NCI-H526 (cell line): ENCODE measurements at places on chromosomes 16 and 17.

DNA sequence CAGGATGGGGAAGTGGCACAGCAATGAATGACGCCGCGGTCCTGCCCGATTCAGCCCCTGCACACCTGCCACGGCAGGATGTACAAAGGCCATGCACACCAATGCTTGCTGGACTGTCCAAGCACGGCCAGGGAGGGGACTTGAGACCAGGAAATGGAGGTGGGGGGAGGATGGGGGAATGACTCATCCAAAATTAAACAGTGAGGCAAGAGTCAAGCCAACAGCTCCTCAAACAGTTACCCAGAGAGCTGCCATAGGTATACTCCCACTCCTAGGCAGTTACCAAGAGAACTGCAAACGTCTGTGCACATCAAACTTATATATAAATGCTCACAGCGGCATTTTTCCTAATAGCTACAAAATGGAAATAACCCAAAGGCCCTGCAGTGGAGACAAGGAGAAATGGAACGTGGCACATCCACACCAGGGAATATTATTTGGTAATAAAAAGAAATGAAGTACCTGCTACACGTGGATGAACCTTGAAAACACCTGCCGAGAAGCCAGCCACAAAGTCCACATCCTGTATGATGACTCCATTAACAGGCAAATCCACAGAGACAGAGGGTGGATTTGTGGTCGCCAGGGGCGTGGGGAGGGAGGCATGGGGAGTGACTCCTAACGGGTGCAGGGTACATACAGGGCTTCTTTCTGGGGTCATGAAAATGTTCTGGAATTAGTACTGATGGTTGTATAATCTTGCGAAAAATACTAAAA lies 54.1 kb downstream of the VAC14 start:
- no peak for DNase-seq

GRCh38 chr17:80851277-80851925 lies 140.2 kb upstream of the CHMP6 start:
- no peak for DNase-seq

DNA sequence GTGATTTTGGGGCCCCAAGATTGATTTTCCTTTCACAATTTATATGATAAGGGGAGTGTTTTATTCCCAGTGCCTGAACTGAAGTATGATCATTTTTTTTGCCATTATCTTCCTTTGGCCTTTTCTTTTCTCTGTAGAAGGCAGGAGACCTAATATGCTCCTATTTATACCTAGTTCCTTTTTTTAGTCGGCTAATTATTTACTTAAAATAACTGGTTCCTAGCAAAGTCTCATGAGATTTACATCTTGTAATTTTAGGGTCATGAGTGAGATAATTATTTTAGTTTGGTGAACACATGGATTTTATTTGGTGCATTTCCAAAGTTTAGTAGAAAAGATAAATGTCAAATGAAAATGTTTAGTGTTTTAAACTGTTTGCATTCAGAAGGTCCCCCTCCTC lies 24.8 kb downstream of the SEC14L1 start:
- no peak for DNase-seq

DNA sequence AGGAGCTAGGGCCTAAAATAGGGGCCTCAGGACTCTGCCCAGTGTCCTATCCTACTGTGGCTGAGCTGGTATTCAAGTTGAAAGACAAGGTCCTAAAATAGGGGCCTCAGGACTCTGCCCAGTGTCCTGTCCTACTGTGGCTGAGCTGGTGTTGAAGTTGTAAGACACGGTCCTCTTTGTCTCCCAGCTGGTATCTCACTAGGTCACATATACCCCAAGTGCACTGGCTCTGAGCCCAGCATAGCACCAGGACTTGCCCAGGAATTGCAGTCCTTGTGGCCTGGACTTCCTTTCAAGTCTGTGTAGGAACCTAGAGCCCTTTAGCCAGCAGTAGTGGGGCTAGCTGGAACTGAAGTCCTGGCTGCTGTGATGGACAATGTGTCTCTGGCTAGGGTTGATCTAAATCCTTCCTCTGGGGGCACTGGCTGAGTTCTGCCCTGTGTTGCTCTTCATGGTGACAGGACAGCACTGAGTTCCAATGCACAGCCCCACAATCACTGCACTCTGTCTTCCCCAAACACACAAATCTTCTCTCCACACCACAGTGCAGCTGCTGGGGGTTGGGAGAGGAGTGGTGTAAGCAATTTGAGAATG lies 260.5 kb downstream of the HAPSTR1 start:
- DNase-seq, result no peak

DNA sequence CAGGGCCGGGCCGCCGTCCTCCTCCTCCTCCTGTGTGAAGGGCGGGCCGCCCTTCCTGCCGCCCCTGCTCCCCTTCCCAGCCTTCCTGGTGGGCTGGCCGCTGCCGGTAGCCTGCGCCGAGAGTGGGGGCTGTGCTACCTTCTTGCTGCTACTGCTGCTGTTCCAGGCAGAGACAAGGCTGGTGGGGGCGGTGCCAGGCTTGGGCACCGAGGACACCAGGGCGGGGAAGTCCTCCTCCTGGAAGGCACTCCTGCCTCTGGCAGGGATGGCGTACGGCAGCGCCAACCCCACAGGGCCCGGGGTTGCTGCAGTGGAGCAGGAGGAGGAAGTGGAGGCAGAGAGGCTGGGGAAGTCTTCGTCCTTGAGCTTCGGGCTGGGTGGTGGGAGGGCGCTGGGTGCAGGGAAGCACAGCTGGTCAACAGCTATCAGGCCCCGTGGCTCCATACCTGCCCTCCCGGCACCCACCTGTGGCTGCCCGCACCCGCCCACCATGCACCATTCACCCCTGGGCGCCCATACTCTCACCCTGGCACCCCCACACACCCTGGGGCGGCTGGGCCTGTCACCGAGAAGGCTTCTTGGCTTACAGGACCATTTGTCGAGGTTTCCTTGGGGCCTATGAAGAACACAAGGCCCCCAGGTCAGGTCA lies 9.6 kb downstream of the ZNF598 start:
- DNase-seq, result no peak

DNA sequence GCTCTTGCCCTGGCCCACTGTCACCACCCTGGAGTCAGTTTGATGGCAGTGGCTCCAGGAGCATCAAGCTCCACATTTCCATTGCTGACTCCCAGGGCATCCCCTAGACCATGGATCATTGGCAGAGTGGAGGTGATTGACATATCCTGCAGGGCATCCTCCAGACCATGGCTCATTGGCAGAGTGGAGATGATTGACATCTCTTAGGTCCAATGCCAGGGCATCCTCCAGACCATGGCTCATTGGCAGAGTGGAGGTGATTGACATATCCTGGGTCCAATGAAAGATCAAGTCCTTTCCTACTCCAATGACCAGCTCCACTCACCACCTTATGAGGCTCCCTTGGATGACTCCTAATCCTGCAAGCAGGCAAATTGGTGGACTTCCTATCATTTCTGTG lies 174.3 kb upstream of the NLRP1 start:
- DNase-seq, result peak; percentile 15

DNA sequence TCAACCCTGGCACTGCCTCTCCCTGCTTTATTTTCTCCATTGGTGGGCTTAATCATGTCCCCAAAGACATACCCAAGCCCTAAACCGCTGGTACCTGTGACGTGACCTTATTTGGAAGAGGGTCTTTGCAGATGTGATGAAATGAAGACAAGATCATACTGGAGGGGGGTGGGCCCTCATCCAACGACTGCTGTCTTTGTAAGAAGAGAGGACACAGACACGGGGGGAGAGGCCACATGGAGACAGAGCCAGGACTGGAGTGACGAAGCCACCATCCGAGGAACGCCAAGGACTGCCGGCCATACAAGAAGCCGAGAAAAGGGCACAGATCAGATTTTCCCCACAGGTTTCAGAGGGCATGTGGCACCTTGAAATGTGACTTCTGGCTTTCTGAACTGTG lies 62.5 kb downstream of the C16orf95 start:
- DNase-seq, result no peak

- DNase-seq, result no peak
Observed at GRCh38 chr17:71180801-71181385, 939.9 kb upstream of the SOX9 start.
